ENCODE measurements at places on chromosomes 5 and 9.

DNA sequence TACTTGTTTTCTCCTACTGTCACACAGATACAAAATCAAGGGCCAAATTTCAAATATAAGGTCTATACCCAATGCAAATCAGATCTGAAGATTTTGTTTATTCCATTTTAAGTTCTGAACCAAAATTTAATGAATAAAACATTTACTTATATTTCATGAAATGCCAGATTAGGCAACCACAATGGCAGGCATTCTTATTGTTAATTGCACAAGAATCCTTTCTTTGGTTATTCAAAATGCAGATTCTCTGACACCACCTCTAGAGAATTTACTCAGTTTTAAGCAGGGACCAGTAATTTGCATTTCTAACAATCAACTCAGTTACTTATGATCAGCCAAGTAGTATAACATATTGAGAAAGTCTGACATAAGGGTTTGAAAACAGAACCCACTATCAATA, 972.4 kb upstream of the ACO1 start:
- no peak for DNase-seq

- no peak for DNase-seq
These were observed 58.0 kb downstream of the GOLM1 start for GRCh38 chr9:86041311-86041741.

- DNase-seq, result peak; percentile 97
These were observed at the start of gene ADGRV1 for GRCh38 chr5:90558344-90559192. Gene ADGRV1, plus strand, starts transcription at chr5:90558797. Its CDS starts 99 bp downstream, at chr5:90558896.

GRCh38 chr5:107925200-107925599, 254.5 kb upstream of the EFNA5 start:
- no peak for DNase-seq

DNA sequence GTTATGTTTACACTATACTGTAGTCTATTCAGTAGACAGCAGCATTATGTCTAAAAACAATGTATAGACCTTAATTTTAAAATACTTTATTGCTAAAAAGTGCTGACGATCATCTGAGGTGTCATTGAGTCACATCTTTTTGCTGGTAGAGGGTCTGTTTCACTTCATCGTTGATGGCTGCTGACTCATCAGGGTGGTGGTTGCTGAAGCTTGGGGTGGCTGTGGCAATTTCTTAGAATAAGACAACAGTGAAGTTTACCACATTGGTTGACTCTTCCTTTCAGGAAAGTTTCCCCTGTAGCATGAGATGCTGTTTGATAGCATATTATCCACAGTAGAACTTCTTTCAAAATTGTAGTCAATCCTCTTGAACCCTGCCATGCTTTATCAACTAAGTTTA, 150.3 kb downstream of the FBXL7 start:
- DNase-seq, result no peak

- DNase-seq, result no peak
These were observed 267.5 kb downstream of the MSX2 start for GRCh38 chr5:174991847-174992246.

DNA sequence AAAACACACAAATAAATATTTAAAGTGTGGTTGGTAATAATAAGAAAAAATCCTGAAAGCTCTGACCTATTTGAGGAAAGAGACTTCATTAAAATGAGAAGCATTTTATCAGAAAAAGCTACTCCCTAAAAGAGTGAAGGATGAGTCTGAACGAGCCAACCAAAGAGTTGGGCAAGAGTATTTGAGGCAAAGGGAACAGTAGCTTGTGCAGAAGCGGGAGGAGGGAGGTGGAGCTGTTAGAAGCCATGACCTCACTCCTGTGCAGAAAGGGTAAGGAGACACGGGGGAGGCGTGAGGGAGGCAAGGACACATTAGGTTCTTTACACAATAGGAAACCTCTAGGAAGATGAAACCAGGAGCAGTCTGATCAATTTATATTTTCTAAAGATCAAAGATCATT, 29.4 kb downstream of the SH3RF2 start:
- peak; percentile 32 for DNase-seq

- no peak for DNase-seq
These were observed 260.0 kb downstream of the AUH start for GRCh38 chr9:91101611-91102168.

DNA sequence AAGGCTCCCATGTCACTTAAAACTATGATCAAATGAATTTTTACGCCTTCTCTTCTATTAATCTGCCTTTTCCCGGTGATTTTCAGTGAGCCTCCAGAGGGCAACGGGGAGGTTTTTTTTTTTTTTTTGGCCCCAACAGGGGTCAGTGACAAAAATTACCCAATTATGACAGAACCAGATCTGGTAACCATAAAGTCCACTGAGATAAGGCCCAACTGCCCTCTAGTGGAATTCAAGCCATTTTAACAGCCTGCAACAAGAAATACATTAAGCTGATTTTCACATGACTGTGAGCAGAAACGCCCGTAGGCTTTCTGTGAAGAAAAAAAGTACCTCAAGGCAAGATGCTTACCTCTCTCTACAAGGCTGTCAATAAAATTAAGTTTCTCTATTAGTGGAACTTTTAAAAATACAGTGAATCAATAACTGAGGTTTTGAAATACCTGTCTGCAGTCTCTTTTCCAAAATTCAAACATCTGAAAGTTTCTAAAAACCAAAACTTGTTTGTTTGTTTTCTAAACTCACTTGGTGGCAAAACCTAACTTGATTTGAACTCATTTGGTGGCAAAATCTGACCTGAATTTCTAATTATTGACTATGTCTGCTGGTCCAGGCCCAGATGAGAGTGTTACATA, 49.7 kb upstream of the FST start:
- DNase-seq, result no peak

GRCh38 chr9:5336688-5337087, 3.0 kb downstream of the RLN1 start:
- DNase-seq, result no peak

GRCh38 chr9:125172031-125172755, 17.4 kb downstream of the PPP6C start:
- DNase-seq, result no peak

GRCh38 chr9:84677080-84677479, 7.6 kb downstream of the NTRK2 start:
- DNase-seq, result no peak

DNA sequence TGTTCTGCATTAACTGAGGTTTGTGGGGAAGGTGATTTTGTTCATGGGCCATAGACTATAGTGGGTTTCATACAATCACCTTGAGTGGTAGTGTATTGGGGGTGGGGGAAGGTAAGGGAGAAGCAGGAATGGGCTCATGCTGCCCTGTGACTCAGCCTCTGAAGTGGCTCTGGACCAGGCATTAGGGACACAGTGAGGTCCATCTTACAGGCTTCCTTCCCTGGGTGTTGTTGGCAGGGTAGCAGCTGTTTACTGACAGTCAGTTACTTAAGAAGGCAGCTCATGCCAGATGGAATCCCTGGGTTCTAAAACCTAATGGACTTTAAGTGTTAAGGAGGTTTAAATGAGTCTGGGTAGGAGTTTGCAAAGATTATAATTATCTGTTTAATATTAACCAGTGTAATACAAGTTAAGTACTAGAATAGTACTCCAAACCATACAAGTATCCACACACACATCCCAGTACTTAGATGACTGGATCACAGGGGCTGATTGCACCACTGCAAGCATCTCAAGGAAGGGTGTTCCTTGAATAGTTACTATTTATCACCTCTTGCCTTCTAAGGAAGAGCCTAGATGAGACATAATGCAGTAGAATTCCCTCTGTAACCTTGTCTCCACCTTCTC, 59.3 kb downstream of the CAST start:
- no peak for DNase-seq

DNA sequence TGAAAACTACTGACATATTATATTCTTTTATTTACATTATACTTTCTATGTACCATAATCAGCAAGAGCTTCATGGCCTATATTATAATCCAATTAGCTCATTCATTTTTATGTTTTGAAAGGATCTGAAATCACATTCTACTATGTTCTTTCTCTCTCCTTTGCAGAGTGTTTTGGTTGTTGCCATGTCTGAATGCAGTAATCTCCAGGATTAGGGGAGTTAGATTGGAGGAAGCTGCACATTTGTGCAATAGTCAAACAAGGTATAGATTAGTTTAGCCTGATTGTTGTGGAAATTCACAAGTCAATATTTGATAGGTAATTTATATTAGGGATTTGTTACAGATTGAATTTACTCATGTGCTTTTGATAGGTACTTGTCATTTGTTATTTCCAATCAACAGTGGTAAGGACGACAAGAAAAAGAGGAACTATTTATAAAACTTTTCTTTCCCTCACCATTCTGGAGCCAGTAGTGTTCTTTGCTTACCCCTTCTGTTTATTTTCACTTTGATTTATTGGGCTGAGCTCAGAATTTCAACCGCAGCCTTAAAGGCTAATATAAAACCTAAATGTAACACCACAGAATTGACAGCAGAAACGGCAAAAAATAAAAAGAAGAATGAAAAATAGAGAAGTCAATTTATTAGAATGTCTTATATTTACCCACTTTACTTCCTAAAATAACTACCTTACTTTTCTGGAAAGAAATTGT, 597.0 kb downstream of the CHSY3 start:
- DNase-seq, result no peak

GRCh38 chr5:158121678-158122077, 262.7 kb upstream of the CLINT1 start:
- no peak for DNase-seq

DNA sequence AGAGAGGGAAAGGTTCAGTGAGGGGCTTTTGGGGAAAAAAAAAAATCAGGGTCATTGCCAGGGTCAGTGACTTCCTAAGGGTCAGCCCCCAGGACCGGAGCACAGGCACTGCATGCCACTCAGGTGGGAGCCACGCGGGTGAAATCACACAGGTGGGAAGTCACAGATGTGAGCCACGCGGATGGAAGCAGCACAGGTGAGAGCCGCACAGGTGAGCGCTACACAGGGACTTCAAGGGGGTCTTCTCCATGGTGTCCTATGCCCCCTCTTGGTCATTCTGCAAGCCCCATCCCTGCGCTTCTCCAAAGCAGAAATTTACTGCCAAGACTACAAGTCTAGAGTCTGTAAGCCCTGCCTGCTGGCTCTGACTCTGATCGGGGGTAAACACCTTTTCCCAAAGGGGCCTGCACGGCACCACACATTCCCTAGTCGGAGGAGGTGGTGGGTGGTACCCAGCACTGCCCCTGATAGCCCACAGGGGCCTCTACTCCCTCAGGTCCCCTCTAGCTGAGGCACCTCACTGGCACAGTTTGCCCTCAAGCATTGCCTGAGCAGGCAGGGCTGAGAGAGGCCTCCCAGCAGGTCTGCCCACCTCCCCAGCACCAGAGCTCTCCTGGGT, 18.3 kb upstream of the OBP2B start:
- no peak for DNase-seq

GRCh38 chr9:128073253-128073886, 5.3 kb downstream of the SLC25A25 start:
- no peak for DNase-seq

- no peak for DNase-seq
These were observed 11.9 kb upstream of the EQTN start for GRCh38 chr9:27308691-27309390.

DNA sequence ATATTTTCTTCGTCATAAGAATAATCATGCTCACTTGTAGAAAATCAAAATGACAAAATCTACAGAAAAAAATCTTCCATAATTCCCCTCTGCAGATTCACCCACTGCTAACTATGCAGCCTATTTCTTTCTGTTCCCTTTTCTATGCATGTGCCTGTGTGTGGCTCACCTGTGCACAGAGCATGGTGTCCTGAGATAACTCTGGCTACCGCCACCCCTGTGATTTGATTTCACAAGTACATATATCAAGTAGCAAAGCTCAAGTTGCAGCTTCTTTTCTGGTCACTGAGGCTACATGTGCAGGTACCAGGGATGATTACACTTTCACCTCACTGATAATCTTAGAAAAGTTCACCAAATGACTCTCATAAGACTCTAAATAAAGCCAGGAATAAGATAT, 18.4 kb upstream of the ISCA1 start:
- DNase-seq, result no peak
